ENCODE measurements at places on chromosomes 5 and 9.
A peak's percentile ranks its signal among the peaks of the same experiment; 100 is the strongest.

GRCh38 chr9:72271613-72272478, 93.2 kb downstream of the ZFAND5 start:
- peak; percentile 79 for DNase-seq

DNA sequence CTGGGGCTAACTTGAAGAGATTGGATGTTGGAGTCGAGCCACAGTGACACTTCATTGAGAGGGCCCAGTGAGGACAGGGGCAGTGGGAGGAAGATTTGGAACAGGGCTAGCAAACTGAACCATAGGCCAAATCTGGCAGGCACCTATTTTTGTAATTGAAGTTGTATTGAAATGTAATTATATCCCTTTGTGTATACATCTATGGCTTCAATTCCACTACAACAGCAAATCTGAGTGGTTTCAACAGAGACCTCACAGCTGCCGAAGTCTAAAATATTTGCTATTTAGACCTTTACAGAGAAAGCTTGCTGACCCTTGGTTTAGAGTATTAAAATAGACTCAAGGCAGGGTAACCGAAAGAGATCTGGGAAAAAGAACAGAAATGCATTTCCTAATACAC, 4.7 kb upstream of the TNFSF8 start:
- no peak for DNase-seq

DNA sequence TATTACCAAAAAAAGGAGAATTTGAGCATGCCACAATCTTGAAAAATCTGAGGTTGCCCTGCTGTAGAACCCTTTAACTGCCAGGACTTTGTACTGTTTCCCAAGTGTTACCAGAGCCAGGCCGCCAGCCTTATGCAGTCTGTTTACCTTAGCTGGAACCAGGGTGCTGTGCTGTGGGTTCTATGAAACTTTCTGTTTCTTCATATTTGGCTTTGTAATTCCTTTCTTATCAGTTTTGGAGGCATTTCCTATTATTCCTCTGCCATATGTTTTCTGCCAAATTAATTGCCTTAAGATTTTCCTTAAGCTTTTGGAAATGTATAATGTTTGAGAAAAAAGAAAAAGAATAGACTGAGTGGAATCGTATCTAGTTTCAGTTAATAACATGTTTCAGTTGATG, 2.1 kb downstream of the S1PR3 start:
- no peak for DNase-seq

DNA sequence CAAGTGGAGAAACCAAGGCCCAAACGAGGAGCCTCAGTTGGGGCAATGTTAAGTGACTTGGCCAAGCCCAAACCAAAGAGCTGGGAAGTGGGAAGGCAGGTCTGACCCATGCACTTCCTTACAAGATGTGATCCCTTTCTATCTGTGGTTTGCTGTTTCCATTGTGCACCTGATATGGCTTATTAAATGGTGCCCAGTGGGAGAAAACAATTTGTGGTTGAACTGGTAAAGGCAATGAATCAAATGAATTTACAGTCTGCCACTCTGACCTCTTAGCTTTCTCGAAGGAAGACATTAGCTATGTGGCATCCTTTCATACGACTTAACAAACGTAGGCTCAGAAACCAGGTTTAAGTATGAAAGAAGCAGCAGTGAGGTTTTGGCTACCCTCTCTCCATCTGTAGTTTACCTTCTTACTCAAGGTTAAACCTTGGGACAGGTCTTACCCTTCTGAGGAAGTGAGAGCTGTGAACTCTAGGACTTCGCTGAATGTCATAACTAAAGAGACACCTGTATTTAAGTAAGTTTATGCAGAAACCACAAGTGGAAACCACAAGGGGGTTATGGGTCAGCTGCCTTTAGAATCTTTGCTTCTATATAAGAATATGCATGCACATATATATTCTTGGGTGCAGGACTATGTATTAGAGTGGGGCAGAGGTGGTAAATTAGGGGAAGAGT, 100.5 kb upstream of the SPATA31D4 start:
- no peak for DNase-seq

DNA sequence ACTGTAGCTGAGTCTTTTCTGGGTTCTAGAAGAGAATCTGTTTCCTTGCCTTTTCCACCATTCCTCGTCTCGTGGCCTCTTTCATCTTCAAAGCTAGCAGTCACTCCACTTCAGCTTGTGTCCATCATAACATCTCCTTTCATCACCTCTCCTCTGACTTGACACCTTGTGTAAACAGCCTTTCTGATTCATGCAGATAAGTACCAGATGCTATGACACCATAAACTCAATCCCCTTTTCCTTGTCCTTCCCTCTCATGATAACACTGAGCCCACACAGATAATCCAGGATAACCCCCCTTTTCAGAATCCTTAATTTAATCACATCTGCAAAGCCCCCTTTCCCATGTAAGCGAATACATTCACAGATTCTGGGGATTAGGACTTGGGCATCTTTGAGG, 95.5 kb downstream of the SNX24 start:
- no peak for DNase-seq

DNA sequence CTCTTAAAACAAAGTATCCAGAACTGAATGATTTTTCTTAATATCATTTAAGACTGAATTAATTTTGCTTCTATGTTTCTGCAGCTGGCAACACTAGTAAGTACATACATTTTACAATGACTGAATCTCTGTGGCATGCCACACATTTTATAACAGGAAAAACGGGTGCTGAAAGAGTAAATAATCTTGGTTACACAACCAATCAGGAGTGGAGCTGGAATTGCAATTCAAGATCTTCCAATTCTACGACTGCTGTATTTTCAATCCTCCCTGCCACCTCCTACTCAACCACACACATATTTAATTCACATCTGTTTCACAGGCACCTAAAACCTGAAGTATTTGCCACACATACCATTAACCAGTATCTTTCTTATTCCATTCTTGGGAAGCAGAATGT, 52.7 kb upstream of the NR5A1 start:
- no peak for DNase-seq

DNA sequence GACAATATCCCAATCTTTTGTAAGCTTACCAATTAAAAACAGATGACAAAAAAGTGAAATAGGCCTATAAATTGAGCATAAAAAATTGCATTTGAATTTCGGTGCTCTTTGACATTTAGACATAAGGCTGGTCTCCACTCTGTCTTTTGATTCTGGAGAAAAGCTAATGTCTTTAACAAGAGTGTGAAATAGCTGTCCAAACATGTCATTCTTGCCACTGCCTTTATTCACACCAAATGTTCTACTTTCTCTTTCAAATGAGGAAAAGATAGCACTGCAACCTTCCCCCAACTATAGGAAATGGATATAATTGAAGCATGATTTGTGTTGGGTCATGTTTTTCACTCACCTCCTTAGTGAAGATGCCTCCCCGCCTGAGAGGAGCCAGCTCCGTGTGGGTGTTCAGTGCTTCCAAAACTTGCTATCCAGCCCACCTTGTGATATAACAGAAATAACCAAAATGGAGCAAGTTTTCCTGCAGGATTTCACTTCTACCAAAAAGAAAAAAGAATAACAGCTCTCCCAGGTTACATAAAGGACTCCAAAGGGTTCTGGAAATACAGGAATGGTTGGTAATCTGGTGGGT, 55.2 kb upstream of the STK32A start:
- DNase-seq, result no peak

- no peak for DNase-seq
These were observed 36.5 kb upstream of the SEMA5A start for GRCh38 chr5:9582406-9582805.

GRCh38 chr9:111679199-111679598, 17.8 kb downstream of the GNG10 start:
- DNase-seq, result no peak

GRCh38 chr9:97617939-97618416, 15.2 kb downstream of the TSTD2 start:
- no peak for DNase-seq

GRCh38 chr5:56167519-56167918, 65.6 kb downstream of the ANKRD55 start:
- no peak for DNase-seq

DNA sequence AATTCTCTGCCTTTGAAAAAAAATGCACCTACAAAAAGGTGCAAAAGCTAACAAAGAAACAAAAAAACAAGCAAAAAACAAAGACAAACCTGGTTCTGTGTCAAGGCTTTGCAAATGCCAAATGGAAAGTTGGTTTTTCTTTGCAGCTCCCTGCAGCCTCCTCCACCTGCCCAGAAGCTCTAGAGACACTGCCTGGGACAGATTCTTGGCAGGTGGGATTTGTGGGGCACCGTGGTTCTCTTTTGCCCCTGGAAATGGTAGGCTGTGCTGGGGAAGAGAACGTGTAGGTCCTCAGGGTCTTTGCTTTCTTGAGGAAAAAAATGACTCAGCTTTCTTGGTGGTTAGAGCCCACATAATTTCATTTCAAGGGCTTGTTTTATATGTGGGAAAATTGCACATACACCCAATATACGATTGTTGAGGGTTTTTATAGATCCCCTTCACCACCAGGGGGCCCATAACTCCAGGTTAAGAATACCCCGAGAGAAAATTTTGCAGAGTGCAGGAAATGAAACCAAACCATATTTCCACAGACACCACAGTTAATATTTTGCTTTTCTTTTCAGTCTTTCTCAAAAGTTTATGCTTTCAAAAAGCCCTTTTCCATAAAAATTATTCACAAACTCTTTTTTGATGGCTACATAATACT, 58.7 kb downstream of the NXNL2 start:
- DNase-seq, result peak; percentile 88

GRCh38 chr5:67268231-67269021, 71.8 kb upstream of the CD180 start:
- DNase-seq, result no peak

DNA sequence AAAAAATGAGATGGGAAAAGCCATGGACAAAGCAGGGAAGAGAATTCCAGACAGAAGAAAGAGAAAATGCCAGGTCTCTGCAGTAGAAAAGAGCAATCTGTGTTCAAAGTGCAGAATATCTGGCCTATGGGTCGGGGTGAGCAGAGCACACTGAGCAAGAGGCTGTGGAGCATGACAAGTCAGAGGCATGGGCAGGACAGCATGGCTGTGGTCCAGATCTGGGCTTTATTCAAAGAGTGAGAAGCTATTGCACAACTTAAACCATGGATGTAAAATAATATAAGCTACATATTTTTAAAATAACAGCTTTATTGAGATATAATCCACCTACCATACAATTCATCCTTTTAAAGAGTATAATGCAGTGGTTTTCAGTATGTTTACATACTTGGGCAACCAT, 133.1 kb upstream of the SPDL1 start:
- no peak for DNase-seq

GRCh38 chr9:134355561-134356279, 29.5 kb downstream of the RXRA start:
- DNase-seq, result no peak

GRCh38 chr9:20300430-20301115, 321.7 kb downstream of the MLLT3 start:
- DNase-seq, result no peak

DNA sequence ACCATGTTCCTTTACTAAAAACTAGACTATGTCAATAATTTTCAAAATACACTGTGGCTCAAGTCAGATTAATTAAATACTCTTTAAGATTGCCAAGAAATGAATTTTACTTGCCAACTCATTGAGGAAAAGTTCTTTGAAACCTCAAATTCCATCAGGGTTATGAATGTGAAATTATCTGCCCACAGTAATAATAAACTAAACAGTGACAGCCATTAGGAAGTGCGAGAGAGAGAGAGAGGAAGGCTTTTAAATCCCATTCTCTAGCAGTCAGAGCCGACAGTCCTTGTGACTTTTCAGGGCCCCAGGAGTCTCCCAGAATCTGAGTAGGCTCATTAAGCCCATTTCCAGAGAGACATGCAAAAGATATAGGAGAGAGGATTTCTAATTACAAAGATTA, 236.1 kb downstream of the MARCHF11 start:
- DNase-seq, result no peak

DNA sequence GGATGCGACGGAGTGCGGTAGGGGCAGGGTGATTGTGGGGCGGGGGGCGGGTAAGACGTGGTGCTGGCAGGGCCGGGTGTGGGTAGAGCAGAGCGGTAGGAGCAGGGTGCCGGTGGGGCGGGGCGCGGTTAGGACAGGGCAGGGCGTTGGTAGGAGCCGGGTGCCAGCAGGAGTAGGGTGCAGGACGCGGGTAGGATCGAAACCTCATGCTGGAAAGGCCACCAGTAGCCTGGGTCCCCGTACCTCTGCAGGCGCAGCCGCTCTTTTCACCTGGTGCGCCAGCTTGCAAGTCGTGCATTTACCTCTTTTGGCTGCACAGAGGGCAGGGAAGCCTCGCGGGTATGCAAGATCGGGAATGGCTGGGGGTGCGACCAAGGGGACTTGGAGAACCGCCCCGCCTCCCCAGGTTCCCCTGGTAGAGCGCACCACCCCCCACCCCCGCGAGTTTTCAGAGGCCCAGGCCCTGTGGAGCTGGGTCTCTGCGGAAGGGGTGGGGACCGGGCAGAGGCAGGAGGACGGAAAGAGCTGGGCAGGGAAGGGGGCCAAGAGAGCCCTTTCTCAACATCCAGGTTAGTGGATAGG, 104.8 kb upstream of the SIMC1 start:
- no peak for DNase-seq

DNA sequence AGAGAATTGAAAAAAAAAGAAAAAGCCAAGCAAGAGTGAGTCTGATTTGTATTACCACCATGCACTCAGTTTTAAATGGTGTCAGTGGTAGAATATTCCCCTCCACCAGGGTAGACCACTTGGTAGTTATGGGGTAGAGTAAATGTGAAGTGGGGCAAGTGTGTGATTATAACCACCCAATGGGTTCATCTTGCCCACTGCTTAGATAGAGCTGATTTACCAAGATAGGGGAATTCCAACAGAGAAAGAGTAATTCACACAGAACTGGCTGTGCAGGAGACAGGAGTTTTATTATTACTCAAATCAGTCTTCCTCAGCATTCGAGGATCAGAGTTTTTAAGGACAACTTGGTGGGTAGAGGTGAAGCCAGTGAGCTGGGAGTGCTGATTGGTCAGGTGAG, 113.3 kb upstream of the RAI14 start:
- DNase-seq, result no peak

GRCh38 chr5:172288465-172288864, 4.9 kb upstream of the UBTD2 start:
- no peak for DNase-seq

DNA sequence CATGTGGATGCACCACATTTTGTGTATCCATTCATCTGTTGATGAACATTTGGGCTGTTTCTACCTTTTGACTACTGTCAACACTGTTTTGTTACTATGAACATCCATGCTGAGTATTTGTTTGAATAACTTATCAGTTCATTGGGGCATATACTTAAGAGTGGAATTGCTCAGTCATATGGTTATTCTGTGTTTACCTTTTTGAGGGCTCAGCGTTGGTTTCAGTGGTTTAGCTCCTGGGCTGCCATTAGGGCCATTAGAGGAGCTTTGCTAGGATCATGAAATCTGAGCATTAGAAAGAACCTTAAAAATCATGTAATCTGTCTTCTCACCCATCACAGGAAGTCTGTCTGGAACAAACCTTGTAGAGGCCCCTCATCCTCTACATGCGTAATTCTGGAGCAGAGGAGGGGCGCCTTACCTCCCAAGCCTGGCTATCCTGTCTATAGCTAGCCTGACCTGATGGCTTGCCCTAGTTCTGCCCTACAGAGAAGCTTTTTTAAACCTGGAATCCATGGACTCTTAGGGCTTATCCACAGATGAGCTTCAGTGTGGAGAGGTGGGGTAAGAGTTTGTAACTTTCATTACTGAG, 92.9 kb downstream of the PDZD2 start:
- DNase-seq, result no peak
